Vagina (tissue), 2 donors: ENCODE measurements at places on chromosomes 6 and 20. TPM values are rescaled to one million over a fixed set of nuclear protein-coding genes. Genes with fewer than 3 reads are reported as not detected.

DNA sequence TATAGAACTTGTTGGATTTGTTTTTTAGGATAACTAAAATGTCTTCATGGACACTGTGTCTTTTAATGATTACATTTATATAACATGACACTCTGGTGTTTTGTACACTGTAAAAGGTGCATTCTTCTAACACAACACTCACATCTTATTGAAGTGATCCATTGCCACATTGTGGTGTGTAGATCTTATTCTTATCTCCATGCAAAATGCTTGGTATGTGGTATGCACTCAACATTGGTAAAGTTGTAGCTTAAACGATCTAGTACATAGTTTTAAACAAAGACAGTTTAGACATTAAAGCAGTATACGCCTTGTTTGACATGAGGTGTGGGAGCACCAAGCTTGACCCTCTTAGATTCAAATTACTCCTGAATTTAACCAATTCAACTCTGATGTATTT lies 84.7 kb downstream of the SASH1 start:
- H3K4me1 ChIP-seq: peaks cover 21% of the 10 kb centered on the region
- no peak overlapping the region for H3K27ac ChIP-seq
- H3K4me3 ChIP-seq: no peak overlapping the region

GRCh38 chr6:93785694-93786030 lies 366.3 kb upstream of the EPHA7 start:
- no peak overlapping the region for H3K27ac ChIP-seq
- H3K36me3 ChIP-seq: no peaks in the 10 kb centered on the region
- no peaks in the 10 kb centered on the region for H3K27me3 ChIP-seq
- DNase-seq: no peak
- H3K4me1 ChIP-seq: no peaks in the 10 kb centered on the region
- H3K4me3 ChIP-seq: no peak overlapping the region

- H3K4me3 ChIP-seq: no peak overlapping the region
- peaks cover 48% of the 10 kb centered on the region for H3K4me1 ChIP-seq
- no peak overlapping the region for H3K27ac ChIP-seq
- DNase-seq: no peak
- H3K27me3 ChIP-seq: no peaks in the 10 kb centered on the region
Observed at GRCh38 chr6:31545291-31545690, 1.1 kb downstream of the ATP6V1G2 start.

GRCh38 chr20:51759769-51760510 lies 8.2 kb downstream of the ATP9A start:
- no peak overlapping the region for H3K4me3 ChIP-seq
- no peaks in the 10 kb centered on the region for H3K27me3 ChIP-seq
- no peak overlapping the region for H3K27ac ChIP-seq
- no peak for DNase-seq
- H3K4me1 ChIP-seq: no peaks in the 10 kb centered on the region
- no peaks in the 10 kb centered on the region for H3K36me3 ChIP-seq

DNA sequence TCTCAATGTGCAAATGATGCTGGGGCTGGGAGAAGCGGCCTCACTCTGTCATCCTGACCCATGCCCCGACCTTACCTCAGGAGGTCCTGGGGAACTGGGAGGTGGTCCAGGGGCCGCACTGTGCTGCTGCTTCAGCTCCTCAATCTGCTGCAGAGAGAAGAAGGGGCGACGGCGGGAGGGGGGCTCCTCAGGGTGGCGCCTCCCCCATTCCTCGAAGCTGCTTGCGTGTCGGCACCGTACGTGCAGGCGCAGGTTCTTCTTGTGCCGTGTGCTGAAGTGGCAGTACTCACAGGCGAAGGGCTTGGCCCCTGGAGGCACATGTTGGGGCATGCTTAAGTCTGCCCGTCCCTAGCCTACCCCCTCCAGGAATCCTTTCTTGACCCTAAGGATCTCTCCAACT lies 12.9 kb downstream of the ZNF335 start:
- no peak for DNase-seq
- H3K27me3 ChIP-seq: no peaks in the 10 kb centered on the region
- H3K36me3 ChIP-seq: peaks cover 71% of the 10 kb centered on the region
- no peak overlapping the region for H3K4me3 ChIP-seq
- no peak overlapping the region for H3K27ac ChIP-seq

- H3K4me3 ChIP-seq: no peak overlapping the region
- no peak for DNase-seq
- H3K27ac ChIP-seq: peak overlapping the region; percentile 36
- H3K36me3 ChIP-seq: no peaks in the 10 kb centered on the region
- no peaks in the 10 kb centered on the region for H3K4me1 ChIP-seq
Observed at GRCh38 chr6:139323511-139324300, 31.9 kb upstream of the TXLNB start.

DNA sequence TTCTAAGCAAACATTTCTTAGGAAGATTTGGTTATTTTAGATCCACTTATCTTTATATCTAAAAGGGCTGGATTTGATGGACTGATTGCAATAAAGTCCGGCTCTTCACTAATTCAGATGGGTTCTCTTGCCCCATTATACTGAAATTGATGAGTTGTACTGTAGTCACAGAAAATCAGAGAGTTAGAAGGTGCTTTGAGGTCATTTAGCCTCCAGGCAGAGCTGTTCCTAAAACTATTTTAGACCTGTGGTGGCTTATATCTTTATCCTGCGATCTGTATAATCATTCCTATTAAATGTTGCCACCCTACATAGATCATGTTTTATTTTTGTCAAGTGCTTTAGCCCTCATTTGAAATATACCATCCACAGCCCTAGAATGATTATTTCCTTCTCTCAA lies 61.3 kb upstream of the ATXN1 start:
- no peaks in the 10 kb centered on the region for H3K36me3 ChIP-seq
- H3K4me1 ChIP-seq: no peaks in the 10 kb centered on the region
- no peak overlapping the region for H3K4me3 ChIP-seq
- no peaks in the 10 kb centered on the region for H3K27me3 ChIP-seq
- no peak for DNase-seq
- no peak overlapping the region for H3K27ac ChIP-seq

- H3K27ac ChIP-seq: no peak overlapping the region
- no peaks in the 10 kb centered on the region for H3K4me1 ChIP-seq
- no peak for DNase-seq
- H3K27me3 ChIP-seq: no peaks in the 10 kb centered on the region
- H3K36me3 ChIP-seq: no peaks in the 10 kb centered on the region
Observed at GRCh38 chr6:148144917-148145521, 197.6 kb upstream of the SASH1 start.

DNA sequence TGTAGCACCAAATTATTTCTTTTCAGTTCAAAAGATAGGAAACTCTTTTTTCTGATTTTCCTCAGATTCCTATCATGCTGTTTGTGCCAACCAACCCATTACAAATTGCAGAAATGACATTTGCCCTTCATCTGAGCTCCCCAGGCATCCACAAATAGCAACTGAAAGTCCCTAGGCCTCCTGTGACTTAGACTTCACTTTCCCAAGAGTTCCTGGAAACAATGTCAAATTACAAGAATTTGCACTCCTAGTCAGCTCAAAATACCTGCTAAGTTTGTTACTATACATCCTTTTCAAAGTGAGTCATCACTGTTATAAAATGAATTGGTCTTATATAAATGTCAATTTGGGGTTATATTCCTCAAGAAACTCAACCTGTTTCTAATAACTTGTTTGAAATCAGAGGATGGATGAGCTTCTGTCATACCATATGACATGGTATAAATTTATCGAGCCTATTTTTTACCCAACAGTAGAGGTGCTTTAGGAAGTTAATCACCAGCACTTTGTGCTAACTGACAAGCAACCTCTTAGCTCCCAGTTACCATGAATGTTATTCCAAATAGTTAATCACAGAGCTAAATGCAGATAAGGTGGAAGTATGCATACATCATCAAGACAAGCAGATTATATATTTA lies 256.5 kb downstream of the HACE1 start:
- no peak overlapping the region for H3K27ac ChIP-seq
- H3K4me3 ChIP-seq: no peak overlapping the region
- H3K27me3 ChIP-seq: no peaks in the 10 kb centered on the region
- DNase-seq: no peak

Gene DEFB125
- total RNA-seq: not detected

- no peak for DNase-seq
- H3K27ac ChIP-seq: no peak overlapping the region
- H3K36me3 ChIP-seq: no peaks in the 10 kb centered on the region
Observed at GRCh38 chr6:28983838-28984237, 21.3 kb downstream of the ZNF311 start.

DNA sequence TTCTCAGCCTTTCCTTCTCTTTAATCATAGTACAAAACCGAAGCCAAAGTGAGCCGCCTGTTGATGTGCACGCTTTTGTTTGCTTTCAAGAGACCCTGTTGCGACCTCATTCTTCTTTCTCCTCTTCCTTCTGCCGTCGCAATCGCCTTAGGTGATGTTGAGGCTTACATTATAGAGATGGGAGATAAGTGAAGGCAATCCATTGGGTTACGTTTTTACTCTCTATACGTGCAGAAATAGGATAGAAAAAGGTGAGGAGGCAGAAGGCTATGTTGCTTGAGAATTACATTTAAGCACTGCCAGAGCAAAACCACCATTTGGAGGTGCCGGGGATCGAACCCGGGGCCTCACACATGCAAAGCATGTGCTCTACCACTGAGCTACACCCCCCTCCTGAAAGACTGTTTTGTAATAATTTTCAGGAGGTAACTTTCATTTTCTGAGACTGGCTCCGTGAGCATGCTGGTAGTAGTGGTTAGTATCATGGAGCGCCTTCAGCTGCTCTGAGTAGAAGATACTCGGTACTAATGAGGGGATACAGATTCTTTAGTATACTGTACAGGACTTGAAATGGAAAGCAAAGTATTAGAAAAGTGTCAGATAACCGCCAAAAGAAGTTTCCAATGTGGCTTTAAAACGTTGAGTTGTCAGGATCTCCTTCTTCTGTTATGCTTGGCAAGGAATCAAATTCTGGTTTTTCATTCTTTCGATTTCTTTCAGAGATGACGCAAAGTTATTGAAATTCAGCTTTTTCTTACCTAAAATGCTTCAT lies 165.6 kb downstream of the TRIM27 start:
- H3K36me3 ChIP-seq: no peaks in the 10 kb centered on the region
- peaks cover 2% of the 10 kb centered on the region for H3K27me3 ChIP-seq
- H3K4me3 ChIP-seq: no peak overlapping the region
- DNase-seq: no peak
- no peak overlapping the region for H3K27ac ChIP-seq
- H3K4me1 ChIP-seq: no peaks in the 10 kb centered on the region

GRCh38 chr20:53810661-53811355 lies 217.2 kb upstream of the ZNF217 start:
- H3K27ac ChIP-seq: no peak overlapping the region
- H3K27me3 ChIP-seq: no peaks in the 10 kb centered on the region
- H3K4me3 ChIP-seq: no peak overlapping the region
- H3K4me1 ChIP-seq: no peaks in the 10 kb centered on the region
- no peaks in the 10 kb centered on the region for H3K36me3 ChIP-seq

GRCh38 chr6:49856282-49856681 lies 10.1 kb downstream of the CRISP1 start:
- H3K27ac ChIP-seq: no peak overlapping the region
- H3K4me1 ChIP-seq: no peaks in the 10 kb centered on the region
- DNase-seq: no peak
- H3K4me3 ChIP-seq: no peak overlapping the region
- no peaks in the 10 kb centered on the region for H3K36me3 ChIP-seq
- H3K27me3 ChIP-seq: no peaks in the 10 kb centered on the region

Gene IYD
- total RNA-seq: not detected

Gene NRSN1
- 1.5 TPM for total RNA-seq

DNA sequence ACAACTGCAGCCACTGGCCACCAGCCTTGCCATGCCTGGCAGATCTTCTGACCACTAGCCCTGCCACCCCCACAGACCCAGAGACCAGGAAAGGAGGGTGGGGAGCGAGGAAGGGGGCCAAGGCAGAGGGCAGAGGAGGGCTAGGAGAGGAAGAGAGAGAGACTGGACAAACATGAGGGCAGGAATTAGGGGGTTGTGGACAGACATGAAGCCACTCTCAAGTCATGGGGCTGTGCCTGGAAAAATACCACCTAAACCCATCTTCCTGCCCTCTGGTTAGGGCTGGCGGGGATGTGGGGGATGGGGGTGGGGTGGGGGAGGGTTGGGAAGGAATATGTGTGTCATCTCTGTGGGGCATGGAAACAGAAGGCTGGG lies 1.4 kb upstream of the SLC29A1 start:
- peak overlapping the region; percentile 74 for H3K4me3 ChIP-seq
- no peaks in the 10 kb centered on the region for H3K36me3 ChIP-seq
- peak overlapping the region; percentile 95 for H3K27ac ChIP-seq

DNA sequence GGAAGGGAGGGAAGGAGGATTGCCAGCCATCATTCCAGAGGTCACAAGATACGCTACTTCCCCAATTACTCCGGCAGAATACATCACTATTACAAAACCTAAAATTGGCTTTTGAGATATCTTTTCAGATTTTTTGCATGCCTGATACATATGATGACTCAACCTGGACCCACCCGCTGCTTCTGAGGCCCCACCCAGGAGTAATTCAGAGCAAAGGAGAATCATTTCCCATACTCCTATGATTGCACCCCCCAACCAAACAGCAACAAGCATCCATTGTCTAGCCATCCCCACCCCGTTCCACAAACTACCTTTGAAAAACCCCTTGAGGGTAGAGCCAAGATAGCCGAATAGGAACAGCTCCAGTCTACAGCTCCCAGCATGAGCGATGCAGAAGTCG lies 163.5 kb upstream of the GJE1 start:
- H3K36me3 ChIP-seq: no peaks in the 10 kb centered on the region
- DNase-seq: no peak
- H3K27me3 ChIP-seq: no peaks in the 10 kb centered on the region
- H3K4me3 ChIP-seq: no peak overlapping the region
